ENCODE measurements at places on chromosomes 1 and 21. TPM values are rescaled to one million over a fixed set of nuclear protein-coding genes. Genes with fewer than 3 reads are reported as not detected.

Gene RUSC1
- total RNA-seq = 26.2 TPM

DNA sequence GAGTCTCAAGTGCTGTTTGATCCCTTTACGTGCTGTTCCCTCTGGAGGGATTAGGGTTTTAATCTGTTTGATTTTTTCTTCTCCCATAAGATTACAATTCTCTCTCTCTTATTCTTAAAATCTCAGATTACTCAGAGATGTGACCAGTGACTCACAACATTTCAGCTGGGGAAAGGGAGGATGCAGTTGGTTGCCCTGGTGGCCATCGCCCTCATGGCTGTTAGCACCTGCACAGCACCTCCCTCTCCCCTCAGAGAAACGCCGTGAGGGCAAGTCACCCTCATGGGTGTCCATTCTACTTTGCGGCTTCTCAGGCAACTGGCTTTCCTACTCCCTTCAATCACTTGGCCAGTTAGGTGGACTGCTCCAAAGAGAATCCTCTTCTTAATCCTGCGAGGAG, 42.4 kb upstream of the KCNA3 start:
- no peak for DNase-seq

Gene SMIM11
- total RNA-seq = 14.9 TPM

Gene PRAMEF4
- not detected for total RNA-seq

GRCh38 chr1:184781941-184782340, 27.3 kb upstream of the EDEM3 start:
- no peak for DNase-seq

Gene GREM2
- total RNA-seq = 0.57 TPM

DNA sequence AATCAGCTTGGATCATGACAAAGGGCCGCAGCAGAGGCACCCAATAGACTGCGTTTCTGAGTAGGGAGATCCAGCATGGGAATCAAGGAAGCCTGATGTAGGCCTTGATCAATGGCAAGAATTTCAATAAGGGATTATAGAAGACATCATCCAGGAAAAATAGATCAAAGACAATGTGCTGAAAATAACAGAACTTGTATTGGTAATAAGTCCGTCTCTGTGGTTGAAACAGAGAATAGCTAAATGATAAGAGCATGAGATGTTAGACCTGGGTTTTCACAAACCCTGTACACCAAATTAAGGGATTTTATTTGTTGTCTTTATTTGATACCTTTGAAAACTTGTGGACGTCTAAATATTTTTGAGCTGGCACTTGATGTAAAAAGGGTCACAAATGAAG, 228.0 kb upstream of the SGIP1 start:
- no peak for DNase-seq

Gene CLIC6
- 0.50 TPM for total RNA-seq

- no peak for DNase-seq
Measured at GRCh38 chr1:12057382-12057781, 5.7 kb upstream of the TNFRSF8 start.

DNA sequence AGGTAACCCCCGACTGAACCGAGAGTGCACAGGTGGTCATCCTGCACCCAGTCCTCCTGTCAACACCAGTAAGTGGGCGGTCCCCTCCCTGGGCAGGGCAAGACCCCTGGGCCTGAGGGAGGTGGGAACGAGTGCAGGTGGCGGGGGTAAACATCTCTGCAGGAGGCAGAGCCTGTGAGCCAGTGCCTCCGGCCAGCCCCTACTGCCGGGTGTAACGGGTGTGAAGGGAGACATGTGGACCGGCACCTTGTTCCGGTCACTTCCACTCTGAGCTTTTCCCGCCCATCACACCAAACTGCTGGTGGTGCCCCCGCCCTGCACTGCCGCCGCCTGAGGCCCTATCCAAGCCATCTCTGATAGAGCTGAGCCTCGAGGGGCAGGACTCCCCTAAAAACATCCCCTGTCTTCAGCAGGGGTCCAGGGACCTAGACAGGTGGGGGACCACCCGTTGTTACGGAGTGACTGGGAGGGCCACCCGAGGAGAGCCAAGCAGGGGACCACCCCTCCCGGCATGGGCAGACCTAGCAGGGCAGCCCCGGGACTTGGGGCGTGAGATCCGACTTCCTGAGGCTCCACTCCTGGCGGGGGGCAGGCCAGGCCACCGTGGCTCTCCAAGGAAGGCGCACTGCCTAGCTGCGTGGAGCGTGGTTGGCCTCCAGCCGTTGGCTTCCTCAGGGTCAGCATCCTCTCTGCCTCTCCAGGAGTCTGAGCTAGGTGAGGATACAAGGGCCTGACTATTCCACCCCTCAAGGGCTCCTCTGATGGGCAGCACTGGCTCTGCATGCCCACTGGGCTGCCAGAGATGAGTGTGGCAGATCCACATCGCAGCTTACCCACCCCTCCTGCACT, 43.8 kb upstream of the LBR start:
- DNase-seq = no peak

GRCh38 chr1:48069662-48070395, 72.6 kb upstream of the TRABD2B start:
- no peak for DNase-seq

GRCh38 chr21:15006594-15007230, 58.1 kb downstream of the NRIP1 start:
- DNase-seq = no peak

GRCh38 chr1:197096137-197096536, 29.1 kb upstream of the F13B start:
- no peak for DNase-seq

Gene ACTL8
- total RNA-seq = not detected

- no peak for DNase-seq
Measured at GRCh38 chr1:174777262-174777661, 222.5 kb upstream of the CACYBP start.

- no peak for DNase-seq
Measured at GRCh38 chr1:110393691-110394492, 3.1 kb upstream of the SLC16A4 start.

Gene PRELP
- total RNA-seq = not detected

DNA sequence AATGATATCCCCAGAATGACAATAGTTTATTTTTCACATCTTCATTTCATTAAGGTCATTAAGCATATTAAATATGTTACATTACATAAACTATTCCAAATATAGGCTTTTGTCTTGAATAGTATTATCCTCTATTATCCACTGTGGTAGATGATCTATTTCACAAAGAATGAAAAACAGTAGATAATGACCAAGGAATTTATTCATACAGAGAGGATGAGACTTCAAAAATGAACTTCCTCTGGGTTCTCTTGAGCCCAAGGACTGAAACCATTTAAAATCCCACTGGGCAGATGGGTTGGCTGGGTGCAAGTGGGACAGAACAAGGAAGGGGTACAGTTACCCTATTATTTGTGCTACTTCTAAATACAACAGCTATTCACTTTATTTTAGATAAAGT, 33.0 kb downstream of the PTPN14 start:
- DNase-seq = no peak

DNA sequence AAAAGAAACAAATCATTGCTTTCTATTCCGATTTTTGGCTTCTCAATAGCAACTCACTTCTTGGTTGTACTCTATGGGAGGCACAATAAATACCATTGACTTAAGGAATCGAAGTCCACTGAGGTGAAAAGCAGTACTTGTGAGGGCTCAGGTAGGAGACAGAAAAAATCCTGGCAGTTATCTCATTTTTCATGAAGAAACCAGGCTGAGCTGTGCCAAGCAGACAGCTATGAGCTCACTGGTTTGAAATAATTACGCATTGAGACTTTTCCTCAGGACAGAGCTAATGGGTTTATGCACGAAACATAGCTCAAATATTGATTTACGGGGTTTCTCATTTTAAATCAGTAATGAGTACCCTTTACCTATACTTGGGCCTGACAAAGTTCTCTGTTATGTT, 18.5 kb downstream of the COLGALT2 start:
- no peak for DNase-seq

GRCh38 chr1:19483261-19483660, 2.1 kb downstream of the CAPZB start:
- DNase-seq = no peak

DNA sequence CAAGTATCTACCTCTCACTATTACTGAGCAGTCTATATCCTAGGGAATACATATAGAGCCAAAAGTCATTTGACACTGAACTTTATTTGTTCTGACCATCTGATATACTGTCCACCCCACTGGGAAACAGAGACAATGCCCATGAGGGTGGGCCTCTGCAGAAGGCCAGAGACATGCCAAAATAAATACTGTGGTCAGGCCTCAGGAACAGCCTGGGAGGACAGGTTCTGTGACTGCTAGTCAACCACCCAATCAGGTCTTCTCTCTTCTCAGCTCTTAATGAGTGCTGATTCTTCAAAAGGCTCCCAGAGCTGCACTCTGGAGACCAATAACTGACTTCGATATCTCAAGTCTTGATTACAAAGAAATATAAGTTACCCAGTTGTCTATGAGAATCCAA, 5.5 kb upstream of the ANKRD35 start:
- no peak for DNase-seq

DNA sequence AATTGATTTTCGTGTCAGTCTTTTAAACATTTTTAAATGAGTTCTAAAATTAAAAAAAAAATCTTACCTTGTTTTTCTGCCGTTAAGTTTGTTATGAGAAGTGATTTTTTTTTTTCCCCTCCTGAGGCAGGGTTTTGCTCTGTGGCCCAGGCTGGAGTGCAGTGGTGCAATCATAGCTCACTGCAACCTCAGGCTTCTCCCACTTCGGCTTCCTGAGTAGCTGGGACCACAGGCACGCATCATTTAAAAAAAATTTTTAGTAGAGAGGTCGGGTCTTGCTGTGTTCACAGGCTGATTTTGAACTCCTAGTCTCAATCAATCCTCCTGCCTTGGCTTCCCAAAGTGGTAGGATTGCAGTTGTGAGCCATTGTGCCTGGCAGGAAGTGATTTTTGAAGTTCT, 41.1 kb downstream of the MTR start:
- no peak for DNase-seq

Gene OR2G6
- not detected for total RNA-seq

- no peak for DNase-seq
Measured at GRCh38 chr1:33381977-33382376, 48.9 kb downstream of the PHC2 start.

DNA sequence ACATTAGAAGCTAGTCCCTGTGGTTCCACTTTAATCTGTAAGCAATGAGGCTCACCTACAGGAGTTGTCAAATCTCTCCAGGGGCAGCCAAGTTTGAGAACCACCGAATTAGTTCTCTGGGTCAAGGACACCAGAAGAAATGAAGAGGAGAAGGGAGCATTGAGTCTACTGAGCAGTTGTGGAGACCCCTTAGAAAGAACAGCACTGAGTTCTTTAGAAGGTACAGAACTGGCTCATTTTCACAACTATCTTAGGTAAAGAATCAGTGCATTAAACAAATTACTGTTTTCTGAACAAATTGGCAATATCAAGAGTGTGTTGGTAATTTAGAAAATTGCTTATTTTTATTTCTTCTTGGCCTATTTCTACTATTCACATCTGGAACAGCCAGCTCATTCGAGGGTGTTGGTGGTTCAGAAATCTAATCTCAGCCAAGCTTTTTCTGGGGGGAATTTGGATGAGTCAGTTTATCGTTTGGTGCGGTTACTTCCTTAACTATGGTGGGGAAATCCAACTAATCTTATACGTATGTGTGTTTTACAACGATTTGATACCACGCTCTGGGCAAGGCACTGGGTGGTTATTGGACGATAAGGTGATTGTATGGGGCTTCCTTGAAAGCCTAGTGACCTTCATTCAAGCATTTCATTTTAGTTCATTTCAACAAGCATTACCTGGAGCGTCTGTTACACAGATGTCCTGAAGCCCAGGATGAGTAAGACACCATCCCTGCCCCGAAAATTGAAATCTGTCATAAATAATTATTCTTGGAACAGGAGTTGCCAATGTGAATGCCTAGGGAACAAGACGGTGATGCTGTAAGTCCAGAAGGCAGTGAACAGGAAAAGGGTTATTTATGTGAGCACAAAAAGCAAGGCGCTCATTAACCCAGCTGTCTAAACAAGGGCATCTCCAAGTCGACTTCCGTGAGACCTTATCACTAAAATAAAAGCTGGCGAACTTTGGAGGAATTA, 52.0 kb upstream of the TMPRSS2 start:
- DNase-seq = no peak

GRCh38 chr1:181397845-181398244, 85.5 kb upstream of the CACNA1E start:
- no peak for DNase-seq

Gene ROR1
- total RNA-seq = not detected

DNA sequence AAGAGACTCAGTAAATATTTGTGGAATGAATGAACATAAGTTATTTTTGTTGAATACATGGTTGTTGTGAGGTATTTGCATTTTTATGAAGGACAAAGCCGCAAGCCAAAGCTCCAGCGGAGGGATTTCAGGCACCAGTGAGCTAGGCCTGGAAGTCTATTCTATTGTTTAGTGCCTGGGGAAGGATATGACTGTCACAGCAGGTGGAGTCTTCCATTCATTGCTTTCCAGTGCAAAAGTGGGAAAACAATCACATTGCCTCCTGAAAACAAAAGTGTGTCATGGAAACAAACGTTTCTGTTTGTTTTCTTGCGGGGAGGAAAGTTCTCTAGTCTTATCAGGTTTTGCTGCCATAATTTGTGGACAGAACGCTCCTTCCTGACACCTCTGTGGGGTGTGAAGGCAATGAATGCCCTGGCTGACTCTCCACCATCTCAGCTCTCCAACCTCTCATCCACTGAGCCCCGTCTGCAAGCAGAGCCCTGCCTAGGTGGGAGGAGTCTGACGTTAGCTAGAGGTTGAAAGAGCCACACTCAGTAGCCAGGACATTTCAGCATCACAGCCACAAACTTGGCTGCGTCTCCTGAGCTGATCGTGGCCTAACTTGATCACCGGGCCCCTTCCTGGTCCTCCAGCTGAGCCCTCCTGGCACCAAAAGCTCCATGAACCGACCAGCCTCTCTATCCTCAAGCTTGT, 739.1 kb downstream of the MATN1 start:
- no peak for DNase-seq

Gene SMPDL3B
- 0.33 TPM for total RNA-seq

GRCh38 chr1:20848162-20848561, 61.1 kb upstream of the HP1BP3 start:
- no peak for DNase-seq

DNA sequence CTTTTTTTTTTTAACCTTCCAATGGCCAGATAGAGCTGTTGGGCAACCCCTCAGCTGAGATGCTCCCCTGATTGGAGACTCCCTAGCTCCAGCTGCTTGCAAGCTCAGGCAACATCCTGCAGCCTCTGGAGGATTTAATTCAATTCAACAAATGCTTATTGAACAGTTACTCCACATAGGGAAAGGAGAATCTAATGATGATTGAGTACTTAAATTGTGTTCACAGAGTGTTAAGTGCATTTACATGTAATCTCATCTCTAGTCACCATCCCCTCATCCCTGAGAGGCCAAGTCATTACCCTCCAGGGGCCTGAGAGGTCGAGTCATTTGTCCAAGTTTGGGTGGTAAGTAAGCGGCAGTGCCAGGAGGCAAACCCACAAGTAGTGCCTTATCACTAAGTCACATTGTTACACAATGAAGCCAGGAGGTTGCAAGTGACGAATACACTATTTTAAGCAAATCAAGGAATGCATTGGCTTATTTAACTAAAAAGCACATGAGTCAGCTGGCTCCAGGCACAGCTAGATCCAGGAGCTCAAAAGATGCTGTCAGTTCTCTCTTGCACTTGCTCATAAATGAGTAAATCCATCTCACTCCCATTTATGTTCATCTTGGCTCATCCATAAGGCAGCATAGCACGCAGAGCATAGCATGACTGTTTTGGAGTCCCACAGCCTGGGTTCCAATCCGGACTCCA, 64.3 kb downstream of the OPTC start:
- peak; percentile 37 for DNase-seq

Data from natural killer cell treated with Interleukin-12 subunit alpha and Interleukin-12 subunit beta and Interleukin-15 and Interleukin-18, amount 100 ng/mL, for 72 hours (primary cell).